Fibroblast of pulmonary artery (primary cell): ENCODE measurements at places on chromosomes 5 and 9.

- no peak for DNase-seq
Measured at GRCh38 chr9:75850459-75851200, 39.8 kb upstream of the PCSK5 start.

- no peak for DNase-seq
Measured at GRCh38 chr5:94240134-94240533, 378.3 kb downstream of the KIAA0825 start.

DNA sequence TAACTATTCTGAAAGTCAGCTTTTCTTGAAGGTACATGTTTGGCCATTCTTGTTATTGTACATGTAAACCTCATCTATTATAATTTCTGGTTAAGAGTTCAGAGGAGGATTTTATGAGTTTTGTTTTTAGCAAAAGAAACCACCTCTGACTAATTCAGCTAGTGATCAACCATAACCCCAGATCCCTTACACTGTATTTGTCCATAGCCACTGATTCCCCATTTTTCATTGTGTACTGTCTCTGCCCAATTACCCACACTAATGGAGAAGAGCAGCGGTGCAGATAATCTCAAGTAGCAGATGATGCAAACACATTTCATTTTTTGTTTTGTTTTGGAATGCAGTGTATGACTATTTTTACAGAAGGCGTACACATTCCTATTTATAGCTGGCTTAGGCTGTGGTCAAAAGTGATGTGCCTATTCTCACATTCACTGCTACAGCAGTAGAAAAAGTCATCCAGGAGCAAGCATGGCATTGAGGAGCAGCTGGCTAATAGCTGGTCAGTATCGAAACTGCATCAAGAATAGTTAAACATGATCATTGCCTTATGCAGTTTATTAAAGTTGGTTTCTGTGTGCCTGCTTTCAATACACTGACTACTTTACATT is 988.3 kb downstream of the DTWD2 start:
- DNase-seq = no peak

DNA sequence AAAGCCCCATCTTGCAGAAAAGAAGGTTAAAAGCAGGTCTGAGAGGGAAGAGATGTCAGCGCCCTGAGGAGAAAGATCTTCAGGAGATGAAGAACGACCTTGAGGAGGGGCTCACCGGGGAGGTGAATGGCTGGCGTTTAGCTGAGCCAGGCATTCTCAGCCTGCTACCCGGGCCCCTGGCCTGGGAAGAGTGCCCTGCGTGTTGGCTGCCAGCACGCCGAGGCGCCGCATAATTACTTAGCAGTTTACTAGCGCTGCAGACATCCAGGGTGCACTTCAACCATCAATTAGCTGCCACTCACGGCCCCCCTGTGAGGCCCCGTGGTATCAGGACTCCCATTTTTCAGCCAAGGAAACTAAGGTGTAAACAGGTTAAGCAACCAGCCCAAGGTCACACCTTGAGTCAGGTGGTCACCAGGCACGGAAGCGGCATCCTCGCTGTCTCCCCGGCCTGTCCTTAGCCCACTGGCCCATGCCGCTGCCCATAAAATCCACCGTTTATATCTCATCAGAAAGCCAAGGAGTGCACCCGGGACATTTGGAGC is 551.9 kb downstream of the BNC2 start:
- no peak for DNase-seq

DNA sequence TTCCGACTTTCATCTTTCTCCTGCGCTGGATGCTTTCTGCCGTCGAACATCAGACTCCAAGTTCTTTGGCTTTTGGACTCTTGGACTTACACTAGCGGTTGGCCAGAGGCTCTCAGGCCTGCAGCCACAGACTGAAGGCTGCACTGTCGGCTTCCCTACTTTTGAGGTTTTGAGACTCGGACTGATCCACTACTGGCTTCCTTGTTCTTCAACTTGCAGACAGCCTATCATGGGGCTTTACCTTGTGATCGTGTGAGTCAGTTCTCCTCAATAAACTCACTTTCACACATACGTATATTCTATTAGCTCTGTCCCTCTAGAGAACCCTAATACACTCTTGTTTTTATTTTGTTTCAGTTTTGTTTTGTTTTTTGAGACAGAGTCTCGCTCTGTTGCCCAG is 10.3 kb downstream of the FKBP15 start:
- DNase-seq = no peak

DNA sequence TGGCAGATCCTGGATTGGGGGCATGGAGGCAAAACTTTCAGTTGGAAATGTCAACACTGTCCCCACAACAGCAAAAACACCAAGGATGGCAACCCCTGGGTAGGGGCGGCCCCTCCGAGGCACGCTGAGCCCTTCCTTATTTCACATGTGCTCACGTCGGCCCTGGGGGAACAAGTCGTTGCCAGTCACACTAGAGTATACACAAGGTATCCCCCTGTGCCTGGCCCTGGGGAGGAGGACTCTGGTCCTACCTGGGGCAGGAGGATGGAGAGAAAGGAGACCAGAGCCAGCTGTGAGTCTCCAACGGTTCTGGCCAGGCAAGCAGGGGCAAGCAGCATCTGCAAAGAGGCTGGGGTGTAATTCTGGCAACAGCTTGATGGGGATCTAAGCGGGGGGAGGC is 126.9 kb upstream of the FOXD4L5 start:
- no peak for DNase-seq

DNA sequence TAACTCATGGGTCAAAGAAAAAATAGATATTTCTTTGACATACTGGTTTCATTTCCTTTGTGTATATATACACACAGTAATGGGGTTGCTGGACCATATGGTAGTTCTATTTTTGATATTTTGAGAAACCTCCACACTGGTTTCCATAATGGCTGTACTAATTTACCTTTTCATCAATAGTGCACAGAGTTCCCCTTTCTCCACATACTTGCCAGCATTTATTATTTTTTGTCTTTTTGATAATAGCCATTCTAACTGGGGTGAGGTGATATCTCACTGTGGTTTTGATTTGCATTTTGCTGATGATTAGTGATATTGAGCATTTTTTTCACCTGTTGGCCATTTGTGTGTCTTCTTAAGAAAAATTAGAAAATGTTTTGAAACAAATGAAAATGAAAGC is 78.4 kb upstream of the CKMT2 start:
- DNase-seq = no peak

DNA sequence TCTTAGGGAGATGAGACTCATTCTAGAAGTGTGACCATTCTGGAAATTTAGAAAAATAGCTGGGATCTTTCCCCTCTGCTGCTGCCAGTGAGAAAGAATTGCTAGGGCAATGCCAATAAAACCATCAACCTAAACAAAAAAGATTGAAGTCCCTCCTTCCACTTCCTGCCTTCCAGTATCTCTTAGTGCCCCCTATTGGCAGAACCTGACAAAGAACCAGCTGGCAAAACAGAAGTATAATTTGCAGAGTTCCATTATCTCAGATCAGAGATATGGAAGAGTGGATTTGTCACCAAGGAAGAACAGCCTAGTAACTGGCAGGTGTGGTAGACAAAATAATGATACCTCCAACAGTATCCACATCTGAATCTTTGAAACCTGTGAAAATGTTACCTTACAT is 13.8 kb upstream of the PLCXD3 start:
- DNase-seq = peak; percentile 24

- DNase-seq = no peak
Measured at GRCh38 chr5:147711019-147711418, 71.5 kb downstream of the JAKMIP2 start.

DNA sequence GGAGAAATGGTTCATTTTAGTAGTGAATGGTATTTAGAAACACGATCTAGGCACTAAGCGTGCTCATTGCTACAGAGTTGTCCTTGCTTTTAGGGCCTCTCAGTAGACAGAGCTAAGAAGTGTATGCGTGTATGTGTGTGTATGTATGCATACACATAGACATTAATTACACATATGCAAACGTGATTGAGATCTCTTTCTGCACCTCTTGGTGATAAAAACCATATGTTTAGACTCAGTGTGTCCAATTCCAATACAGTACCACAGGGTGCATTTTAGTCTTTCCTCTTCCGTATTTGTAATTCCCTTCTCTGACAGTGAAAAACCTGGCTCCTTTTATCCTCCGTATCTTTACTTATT is 13.1 kb downstream of the TRIO start:
- no peak for DNase-seq

GRCh38 chr9:136157477-136158265 is 39.0 kb upstream of the TMEM250 start:
- DNase-seq = peak; percentile 13

DNA sequence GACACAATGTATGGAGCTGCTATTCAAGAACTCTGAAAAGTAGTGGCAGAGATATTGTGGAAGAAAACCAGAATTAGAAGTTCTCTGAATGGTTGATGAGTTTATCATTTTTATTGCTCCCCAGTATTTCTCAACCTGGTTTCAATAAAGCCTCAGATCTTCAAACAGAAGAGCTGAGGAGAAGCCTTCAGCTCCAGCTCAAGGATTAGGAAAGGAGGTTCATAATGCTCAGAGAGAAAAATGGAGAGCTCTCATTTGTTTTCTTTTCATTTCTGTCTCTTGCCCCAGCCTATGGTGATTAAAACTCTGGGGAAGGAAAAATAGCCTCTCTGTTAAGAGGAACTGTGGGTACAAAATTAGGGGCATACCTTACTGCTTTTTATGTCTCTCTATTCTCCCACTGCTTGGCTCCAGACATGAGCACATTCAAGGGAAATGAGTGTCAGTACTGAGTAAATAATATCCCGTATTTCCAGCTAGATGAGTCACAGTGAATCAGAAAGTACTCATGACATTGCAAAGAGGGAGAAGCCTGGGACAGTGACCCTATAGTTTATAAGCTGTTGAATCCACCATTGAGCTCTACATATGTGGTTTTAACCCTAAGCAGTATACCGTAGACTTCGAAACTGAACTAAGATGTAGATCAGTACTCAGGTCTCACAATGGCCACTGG is 138.1 kb downstream of the EMB start:
- DNase-seq = peak; percentile 10

- DNase-seq = peak; percentile 57
Measured at GRCh38 chr5:169173372-169173771, 127.6 kb downstream of the SLIT3 start.

DNA sequence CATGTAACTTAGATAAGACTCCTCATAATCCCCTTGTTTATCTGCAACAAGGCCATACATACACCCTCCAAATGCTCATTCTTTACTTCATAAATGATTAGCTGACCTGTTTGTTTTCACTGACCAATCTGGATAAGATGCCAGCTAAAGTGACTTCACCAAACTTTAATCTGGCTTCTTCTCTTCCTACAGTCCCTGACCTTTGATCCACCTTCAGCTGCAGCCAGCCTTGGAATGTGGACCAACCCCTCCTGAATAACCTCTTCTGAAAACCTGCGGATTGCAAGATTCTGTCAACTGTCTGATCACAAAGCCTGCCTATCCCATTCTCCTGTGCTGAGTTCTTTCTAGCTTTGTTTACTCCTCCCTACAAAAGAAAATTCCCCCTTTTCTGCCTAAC is 476.8 kb downstream of the LRRC70 start:
- peak; percentile 36 for DNase-seq

GRCh38 chr9:99231711-99232110 is 9.6 kb downstream of the SEC61B start:
- DNase-seq = peak; percentile 29

DNA sequence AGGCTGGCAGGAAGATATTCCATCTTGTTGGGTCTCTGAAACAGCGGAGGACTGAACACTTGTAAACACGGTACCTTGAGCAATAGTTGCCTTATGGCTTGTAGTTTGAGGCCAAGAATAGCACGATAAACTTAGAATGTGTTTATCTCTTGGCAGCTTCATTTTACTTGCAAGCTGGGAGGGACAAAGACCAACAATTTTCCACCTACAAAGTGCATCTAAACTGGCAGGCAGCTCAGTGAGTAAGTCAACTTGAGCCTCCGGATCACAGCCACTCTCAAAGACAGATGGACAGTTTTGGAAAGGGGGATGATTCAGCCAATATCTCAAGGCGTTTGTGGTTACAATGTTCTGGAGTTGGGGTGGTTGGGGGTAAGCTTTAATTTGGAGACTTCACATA is 652.6 kb downstream of the CETN3 start:
- DNase-seq = peak; percentile 22

GRCh38 chr9:121278477-121279261 is 10.7 kb downstream of the GSN start:
- peak; percentile 96 for DNase-seq

DNA sequence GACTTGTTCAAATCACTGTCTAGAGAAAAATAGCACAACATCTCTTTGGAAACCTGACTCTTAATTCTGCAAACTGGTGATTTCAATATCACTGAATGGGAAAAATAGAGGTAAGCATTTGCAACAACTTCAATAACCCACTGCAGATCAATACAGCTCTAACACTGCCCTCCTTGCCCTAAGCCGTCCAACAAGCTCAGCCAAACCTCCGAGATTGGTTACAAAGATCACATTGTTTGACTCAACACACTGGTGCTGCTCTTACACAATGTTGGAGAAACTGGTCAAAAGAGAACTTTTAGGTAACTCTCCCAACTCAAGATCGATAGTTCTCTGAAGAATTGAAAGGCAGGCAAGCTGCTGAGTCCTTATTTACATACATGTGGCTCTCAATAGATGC is 150.4 kb downstream of the SPOCK1 start:
- DNase-seq = no peak

GRCh38 chr5:154189819-154190594 is 526 bp upstream of the GALNT10 start:
- peak; percentile 79 for DNase-seq

- DNase-seq = no peak
Measured at GRCh38 chr5:33048315-33048714, 337.2 kb downstream of the NPR3 start.

DNA sequence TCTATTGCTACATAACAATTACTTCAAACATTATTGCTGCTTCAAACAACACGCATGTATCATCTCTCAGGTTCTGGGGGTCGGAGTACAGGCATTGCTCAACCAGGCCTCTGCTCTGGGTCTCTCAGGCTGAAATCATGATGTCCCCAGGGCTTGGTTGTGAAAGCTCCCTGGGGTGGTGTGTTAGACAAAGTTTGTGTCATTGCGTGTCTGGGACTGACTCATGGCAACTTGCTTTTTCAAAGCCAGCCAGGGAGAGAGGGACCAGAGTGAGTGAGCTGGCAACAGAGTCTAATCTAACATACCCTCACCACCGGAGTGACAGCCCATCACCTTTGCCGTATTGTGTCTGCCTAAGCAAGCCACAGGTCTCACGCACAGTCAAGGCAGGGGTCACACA is 259.2 kb upstream of the NFIL3 start:
- DNase-seq = peak; percentile 22

DNA sequence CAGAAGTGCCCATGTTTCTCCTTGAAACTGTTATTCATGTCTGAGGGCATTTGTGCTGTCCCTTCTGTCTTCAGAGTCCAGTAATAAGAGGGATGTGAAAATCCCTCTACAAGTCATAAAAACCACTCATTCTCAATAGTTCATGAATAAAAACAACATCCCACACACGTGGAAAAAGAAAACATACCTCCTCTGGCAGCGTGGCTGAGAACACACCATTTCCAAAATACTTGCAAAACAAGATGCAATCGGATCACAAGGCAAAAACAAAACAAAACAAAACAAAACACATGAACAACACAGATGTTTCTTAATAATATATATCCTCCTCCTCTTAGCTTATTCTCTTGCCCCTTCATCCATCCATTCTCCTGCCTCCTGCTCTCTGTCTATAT is 71.0 kb upstream of the EQTN start:
- peak; percentile 10 for DNase-seq

- DNase-seq = no peak
Measured at GRCh38 chr9:94014920-94015319, 59.8 kb upstream of the BARX1 start.

GRCh38 chr9:78462611-78463010 is 165.7 kb downstream of the PSAT1 start:
- DNase-seq = no peak

GRCh38 chr9:28720746-28721145 is 1147.5 kb upstream of the C9orf72 start:
- no peak for DNase-seq

- DNase-seq = peak; percentile 83
Measured at GRCh38 chr9:95822583-95823431, 52.7 kb upstream of the ERCC6L2 start.
